ENCODE measurements at places on chromosomes 11 and 22.
A peak's percentile ranks its signal among the peaks of the same experiment; 100 is the strongest.

DNA sequence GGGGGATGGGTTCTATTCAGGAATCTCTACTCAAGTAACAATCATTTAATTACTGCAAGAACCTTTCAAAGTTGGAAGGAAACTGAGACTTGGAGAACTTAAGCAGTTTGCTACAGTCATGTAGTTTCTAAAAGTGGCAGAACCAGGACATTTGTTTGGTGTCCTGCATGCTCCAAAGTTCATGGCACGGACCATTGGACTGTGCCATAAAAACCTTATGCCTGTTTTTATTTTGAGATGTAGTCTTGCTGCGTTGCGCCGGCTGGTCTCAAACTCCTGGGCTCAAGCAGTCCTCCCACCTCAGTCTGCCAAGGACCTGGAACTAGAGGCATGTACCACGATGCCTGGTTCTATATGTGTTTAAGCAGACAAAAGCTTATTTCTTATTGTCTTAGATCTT, 18.6 kb upstream of the AIFM3 start:
- DNase-seq: no peak

DNA sequence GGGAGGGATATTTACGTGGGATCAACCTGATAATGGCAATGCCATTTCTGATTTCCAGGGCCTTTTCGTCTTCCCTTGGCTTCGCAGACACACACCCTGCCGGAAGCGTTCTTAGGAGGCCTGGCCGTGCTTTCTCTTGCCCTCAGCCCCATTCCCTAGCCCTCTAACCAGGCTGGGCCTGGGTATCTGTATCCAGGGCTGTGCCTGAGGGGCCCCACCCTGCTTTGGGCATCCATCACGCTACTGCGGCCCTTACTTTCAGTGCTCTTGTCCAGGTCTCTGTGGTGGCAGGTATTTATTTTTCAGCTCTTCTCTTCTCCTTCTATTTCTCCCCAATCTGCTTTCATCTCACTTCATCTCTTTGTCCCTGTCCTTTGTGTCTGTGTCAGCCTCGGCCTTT, 105.0 kb downstream of the ZBTB16 start:
- DNase-seq: no peak

- no peak for DNase-seq
Measured at GRCh38 chr11:24064309-24064903, 432.4 kb upstream of the LUZP2 start.

GRCh38 chr11:59582006-59582405, 33.6 kb downstream of the OSBP start:
- no peak for DNase-seq

GRCh38 chr11:58639103-58639502, 16.6 kb downstream of the CNTF start:
- DNase-seq: no peak

- no peak for DNase-seq
Measured at GRCh38 chr11:120780239-120780638, 243.7 kb upstream of the TBCEL start.

DNA sequence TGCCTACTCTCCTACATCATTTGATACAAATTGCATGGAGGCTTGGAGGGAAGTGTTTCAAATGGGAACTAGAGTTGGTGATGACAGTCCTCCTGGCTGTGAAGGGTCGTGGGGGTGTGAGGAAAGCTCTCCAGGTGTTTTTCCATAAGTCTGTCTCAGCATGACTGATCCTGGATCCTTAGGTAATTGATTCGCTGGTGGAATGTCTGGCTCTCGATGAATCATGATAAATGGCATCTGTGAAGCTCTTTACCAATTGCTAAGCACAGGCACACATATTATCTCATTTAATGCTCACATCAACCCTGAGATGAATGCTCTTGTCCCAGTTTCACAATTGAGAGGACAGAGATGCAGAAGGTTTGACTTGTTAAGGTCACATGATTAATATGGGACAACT, 107.5 kb downstream of the PKNOX2 start:
- DNase-seq: no peak

DNA sequence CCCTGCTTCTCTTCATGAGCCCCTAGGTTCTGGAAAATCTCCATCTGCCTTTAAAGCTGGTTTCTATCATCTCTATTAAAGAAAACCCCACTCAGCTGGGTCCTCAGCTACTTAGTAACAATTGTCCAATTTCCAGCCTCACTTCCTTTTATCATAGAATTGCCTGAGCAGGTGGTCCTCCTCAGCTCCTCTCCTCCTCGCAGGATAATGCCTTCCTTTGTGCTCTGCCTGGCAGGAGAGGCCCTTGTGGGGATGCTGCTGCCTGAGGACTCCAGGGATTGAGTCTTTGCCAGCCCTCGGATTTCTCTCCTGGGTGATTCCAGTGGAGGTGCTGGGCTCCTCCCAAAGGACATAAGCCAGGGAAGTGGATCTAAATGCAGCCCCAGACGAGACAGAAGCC, 448.3 kb downstream of the INSC start:
- DNase-seq: no peak

- DNase-seq: no peak
Measured at GRCh38 chr22:16774911-16775500, 50.2 kb downstream of the XKR3 start.

GRCh38 chr11:1202776-1203504, 19.9 kb upstream of the MUC5B start:
- DNase-seq: peak; percentile 68
